Activated CD8-positive, alpha-beta memory T cell treated with anti-CD3 and anti-CD28 coated beads for 4 hours (primary cell): ENCODE measurements at places on chromosomes 16 and 17.

DNA sequence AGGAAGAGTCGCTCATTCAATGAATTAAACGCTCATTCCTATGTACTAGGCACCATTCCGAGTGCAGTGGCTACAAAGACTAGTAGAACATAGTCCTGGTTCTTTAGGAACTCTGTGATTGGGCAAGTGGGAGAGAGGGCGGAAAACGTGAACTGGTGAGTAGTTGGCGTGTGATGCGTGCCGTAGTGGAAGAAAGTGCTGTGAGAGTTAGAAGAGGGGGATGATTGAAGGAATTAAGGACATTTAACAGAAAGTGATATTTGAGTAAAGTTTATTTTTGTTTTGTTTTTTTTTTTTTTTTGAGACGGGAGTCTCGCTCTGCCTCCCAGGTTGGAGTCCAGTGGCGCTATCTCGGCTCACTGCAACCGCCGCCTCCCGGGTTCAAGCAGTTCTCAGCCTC is 7.9 kb upstream of the SLFN14 start:
- DNase-seq = no peak

- no peak for DNase-seq
Observed at GRCh38 chr17:72144101-72144500, 23.3 kb downstream of the SOX9 start.

- DNase-seq = no peak
Observed at GRCh38 chr16:2855536-2855935, 2.4 kb downstream of the PRSS22 start.

DNA sequence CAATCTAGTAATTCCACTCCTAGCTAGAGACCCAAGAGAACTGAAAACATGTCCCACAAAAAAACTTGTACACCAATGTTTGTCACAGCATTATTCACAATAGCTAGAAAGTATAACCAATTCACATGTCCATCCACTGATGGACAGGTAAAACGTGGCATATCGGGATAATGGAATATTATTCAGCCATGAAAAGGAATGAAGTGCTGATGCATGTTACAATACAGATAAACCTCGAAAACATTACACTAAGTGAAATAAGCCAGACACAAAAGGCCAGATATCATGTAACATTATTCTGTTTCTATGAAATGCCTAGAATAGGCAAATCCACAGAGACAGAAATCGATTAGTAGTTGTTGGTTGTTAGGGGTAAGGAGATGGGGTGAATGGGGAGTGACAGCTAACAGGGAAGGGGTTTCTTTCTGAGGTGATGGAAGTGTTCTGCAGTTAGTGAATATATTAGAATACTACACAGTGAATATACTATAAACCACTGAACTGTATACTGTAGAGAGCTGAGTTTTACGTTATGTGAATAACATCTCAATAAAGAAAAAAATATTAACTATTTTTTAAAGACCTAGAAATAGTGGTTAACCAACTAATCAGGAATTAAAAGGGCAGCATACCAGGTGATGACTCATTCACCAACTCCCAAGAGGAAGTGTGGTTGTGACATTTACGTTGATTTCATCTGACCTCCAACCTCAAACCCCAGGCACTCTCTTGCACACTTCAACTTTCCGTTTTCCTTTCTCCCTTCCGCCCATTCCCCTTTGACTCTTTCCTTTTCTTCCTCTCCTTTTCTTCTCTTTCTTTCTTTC is 48.6 kb downstream of the GAS7 start:
- no peak for DNase-seq

DNA sequence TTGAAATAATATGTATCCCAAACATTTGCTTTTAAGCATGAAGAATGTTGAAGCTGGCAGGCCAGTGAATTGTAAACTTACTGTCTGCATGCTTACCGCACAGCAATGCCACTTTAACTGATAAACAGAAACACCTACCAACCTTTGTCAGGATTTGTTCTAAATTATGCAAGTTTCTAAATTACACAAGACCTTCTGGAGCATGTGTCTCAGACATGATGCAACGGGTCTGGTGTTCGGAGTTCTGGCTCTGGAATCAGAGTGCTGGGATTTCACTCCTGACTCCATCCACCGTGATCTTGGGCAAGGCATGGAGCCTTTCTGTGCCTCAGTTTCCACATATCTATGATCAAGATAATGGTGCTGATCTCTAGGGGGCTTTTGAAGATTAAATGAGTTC is 111.2 kb downstream of the CCT6B start:
- DNase-seq = no peak

- DNase-seq = no peak
Observed at GRCh38 chr16:66161269-66161668, 205.2 kb upstream of the CDH5 start.

GRCh38 chr17:61970030-61970429 is 42.2 kb upstream of the INTS2 start:
- DNase-seq = no peak

- DNase-seq = no peak
Observed at GRCh38 chr16:12511708-12512107, 292.0 kb downstream of the CPPED1 start.

DNA sequence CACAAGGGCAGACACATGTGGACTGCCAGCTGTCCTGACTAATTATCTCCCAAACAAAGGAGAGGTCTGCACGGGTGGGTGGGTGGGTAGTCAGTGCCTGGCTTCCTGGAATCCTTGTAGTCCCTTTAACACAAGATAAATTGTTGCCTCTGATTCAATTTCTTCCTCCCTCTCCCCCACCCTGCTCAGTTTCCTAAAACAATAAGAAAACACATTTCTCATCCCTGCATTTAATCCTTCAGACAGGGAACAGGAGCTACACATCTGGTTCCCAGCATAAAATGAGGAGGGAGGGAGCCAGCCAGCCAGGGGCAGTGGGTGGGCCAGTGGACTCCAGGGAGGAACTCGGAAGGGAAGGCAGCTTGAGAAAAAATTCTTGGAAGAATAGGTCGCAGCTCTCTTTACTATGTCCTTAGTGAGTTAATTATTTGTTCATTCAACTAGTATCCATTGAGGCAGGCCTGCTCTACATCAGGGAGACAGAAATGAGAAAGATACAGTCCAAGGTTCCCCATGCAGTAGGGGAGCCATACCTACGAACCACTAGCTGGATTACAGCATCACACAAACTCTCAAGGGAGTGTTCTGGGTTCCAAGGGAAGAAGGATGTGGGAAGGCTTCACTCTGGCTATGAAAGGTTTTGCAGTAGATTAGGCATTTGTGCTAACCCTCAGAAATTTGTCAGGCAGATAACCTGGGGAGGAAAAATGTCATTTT is 58.3 kb downstream of the CCT6B start:
- no peak for DNase-seq

DNA sequence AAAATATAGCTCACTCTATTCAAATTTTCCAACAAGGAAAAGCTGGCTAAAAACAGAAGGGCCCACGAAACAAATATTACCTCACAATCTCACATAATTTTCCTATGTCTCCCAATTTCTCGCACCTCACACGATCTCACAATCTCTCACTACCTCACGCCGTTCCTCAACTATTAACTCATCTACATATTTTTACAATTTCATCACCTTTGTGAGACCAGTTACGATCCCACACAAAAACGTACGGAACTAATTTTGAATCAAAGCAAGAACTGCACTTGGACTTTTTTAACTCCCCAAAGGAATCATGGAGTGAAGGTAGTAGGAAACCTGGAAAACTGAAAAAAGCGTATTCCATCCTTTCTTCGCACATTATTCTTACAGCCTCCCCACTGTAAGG is 1.1 kb downstream of the CBX1 start:
- DNase-seq = no peak
